Vagina (tissue), 2 donors: ENCODE measurements at places on chromosomes 3 and 15. TPM values are rescaled to one million over a fixed set of nuclear protein-coding genes. Genes with fewer than 3 reads are reported as not detected.

GRCh38 chr3:160698599-160699195 is 21.7 kb downstream of the ARL14 start:
- DNase-seq = no peak
- no peak overlapping the region for H3K4me3 ChIP-seq
- H3K4me1 ChIP-seq = no peaks in the 10 kb centered on the region
- H3K27ac ChIP-seq = no peak overlapping the region
- no peaks in the 10 kb centered on the region for H3K36me3 ChIP-seq
- no peaks in the 10 kb centered on the region for H3K27me3 ChIP-seq

- H3K27me3 ChIP-seq = no peaks in the 10 kb centered on the region
- DNase-seq = no peak
- H3K27ac ChIP-seq = peak overlapping the region; percentile 66
- H3K36me3 ChIP-seq = no peaks in the 10 kb centered on the region
- peaks cover 56% of the 10 kb centered on the region for H3K4me1 ChIP-seq
Measured at GRCh38 chr3:50333744-50334328, 5.8 kb upstream of the TUSC2 start.

The KBTBD13 gene
- total RNA-seq = not detected

GRCh38 chr15:77487469-77487842 is 66.8 kb downstream of the HMG20A start:
- peaks cover 18% of the 10 kb centered on the region for H3K36me3 ChIP-seq
- H3K27me3 ChIP-seq = no peaks in the 10 kb centered on the region
- DNase-seq = no peak
- H3K4me1 ChIP-seq = peaks cover 16% of the 10 kb centered on the region

DNA sequence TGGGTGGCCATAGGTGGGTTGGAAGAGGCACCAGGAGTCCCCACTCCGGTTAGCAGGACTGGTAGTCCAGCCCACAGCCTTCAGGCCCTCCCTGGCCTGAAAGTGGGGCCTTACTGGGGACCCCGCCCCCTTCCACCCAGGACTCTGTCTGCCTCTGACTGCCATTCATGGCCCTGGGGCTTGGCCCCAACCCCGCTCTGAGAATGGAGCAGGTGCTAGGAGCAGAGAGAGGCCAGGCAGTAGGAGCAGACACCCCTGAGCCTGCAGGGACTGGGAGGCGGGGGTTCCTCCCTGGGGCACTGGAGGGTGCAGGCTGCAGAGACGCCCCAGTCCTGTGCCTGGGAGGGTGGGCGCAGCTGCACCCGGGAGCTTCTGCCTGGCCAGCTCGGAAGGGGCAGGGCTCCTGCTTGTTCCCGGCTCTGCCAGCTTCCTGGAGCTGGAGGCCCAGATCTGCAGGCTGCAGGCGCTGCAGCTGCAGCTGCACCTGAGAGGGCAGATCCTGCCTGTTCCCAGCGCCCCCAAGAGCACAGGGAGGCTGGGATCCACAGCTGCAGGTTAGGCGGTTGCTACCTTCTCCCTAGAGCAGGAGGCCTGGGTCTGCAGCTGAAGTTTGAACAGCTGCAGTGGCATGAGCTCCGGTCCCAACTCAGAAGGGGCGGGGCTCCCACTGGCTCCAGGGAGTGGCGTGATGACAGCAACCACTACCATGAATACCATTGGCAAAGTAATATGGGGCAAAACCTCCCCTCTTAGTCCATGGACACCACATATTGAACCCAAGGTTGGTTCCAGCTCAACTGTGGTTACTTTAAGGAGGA is 194.7 kb downstream of the SQOR start:
- no peaks in the 10 kb centered on the region for H3K36me3 ChIP-seq
- no peak for DNase-seq
- no peaks in the 10 kb centered on the region for H3K4me1 ChIP-seq

DNA sequence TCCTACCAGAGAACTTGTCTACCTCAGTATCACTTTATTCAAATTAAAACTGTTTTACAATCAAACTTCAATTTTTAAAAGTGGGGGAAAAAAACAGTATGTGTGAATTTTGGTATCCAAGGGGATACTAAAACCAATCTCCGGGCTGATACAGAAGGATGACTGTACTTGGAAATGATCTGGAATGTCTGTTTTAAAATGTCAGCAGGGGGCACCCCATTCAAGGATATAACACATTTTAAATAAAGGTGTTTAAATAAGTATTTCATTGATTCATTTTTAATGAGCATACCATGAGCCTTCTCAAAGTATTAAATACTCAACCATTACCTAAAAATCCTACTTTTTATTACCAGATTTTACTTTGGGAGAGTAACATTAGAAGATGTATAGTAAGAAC is 67.9 kb downstream of the ULK4 start:
- no peaks in the 10 kb centered on the region for H3K27me3 ChIP-seq
- H3K4me3 ChIP-seq = no peak overlapping the region
- no peak for DNase-seq
- no peaks in the 10 kb centered on the region for H3K4me1 ChIP-seq

- no peak overlapping the region for H3K4me3 ChIP-seq
- H3K27me3 ChIP-seq = no peaks in the 10 kb centered on the region
- H3K27ac ChIP-seq = no peak overlapping the region
- H3K36me3 ChIP-seq = no peaks in the 10 kb centered on the region
- H3K4me1 ChIP-seq = no peaks in the 10 kb centered on the region
- DNase-seq = no peak
Measured at GRCh38 chr3:128950223-128950938, 43.5 kb downstream of the CFAP92 start.

GRCh38 chr15:98583771-98584430 is 64.4 kb upstream of the IGF1R start:
- no peaks in the 10 kb centered on the region for H3K36me3 ChIP-seq
- H3K27ac ChIP-seq = no peak overlapping the region
